ENCODE measurements at places on chromosomes 16 and 17.
A peak's percentile ranks its signal among the peaks of the same experiment; 100 is the strongest.

- DNase-seq, result no peak
These were observed 419.0 kb downstream of the CDH13 start for GRCh38 chr16:83045790-83046189.

GRCh38 chr17:15502369-15503112 lies 35.1 kb upstream of the CDRT4 start:
- DNase-seq, result peak; percentile 67

DNA sequence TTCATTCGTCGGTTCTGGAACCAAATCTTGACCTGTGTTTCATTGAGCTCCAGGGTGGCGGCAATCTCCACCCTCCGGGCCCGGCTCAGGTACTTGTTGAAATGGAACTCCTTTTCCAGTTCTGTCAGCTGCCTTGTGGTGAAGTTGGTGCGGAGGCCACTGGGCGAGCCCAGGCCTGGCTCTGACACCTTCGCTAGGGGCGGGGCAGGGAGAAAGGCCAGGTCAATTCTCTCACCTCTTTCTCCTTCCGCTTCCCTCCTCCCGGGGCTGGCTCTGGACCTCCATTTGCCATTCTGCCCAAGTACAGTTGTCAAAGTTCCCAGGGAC lies 1.2 kb downstream of the HOXB1 start:
- no peak for DNase-seq

DNA sequence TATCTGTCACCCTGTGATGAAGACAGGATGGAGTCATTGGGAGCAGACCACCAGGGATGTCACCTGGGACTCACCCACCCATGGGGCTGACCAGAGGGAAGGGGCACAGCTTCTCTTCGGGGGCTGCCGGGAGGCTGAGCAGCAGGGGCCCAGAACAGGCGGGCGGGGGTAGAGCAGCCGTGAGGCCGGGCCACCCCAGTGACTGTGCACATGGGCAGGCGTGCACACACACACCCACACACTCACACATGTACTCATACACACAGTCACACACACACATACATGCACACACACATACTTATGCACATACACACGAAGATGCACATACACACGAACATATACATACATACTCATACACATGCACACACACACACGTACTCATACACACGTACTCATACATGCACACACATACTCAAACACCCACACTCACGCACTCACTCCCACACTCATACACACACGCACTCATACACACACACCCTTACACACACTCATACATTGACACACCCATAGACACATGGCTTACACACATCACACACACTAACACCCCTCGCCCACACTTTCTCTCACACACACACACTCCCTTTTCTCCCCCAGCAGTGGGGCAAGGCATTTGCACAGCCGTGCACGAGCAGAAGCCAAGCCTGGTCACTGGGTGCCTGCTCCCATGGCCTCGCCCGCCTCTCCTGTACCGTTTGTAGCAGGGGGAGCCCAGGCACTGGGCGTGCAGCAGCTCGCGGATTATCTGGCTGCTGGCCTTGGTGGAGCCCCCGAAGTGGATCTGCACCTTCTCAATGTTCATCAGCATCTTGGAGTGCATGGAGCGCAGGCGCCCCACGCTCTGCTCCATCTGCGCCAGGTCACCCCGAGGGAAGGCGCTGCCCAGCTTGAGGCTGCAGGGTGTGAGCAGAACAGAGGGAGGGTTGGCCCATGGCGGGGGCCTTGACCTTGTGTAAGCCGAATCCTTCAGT lies 12.4 kb downstream of the UBALD2 start:
- DNase-seq, result no peak

GRCh38 chr17:44074231-44074910 lies 3.8 kb downstream of the G6PC3 start:
- no peak for DNase-seq
